ENCODE measurements at places on chromosomes 3 and 15.

GRCh38 chr3:80643421-80643820 is 875.6 kb upstream of the ROBO1 start:
- no peak overlapping the region for H3K4me3 ChIP-seq
- H3K36me3 ChIP-seq: no peaks in the 10 kb centered on the region
- no peaks in the 10 kb centered on the region for H3K27me3 ChIP-seq
- H3K4me1 ChIP-seq: no peaks in the 10 kb centered on the region
- no peak overlapping the region for H3K27ac ChIP-seq

DNA sequence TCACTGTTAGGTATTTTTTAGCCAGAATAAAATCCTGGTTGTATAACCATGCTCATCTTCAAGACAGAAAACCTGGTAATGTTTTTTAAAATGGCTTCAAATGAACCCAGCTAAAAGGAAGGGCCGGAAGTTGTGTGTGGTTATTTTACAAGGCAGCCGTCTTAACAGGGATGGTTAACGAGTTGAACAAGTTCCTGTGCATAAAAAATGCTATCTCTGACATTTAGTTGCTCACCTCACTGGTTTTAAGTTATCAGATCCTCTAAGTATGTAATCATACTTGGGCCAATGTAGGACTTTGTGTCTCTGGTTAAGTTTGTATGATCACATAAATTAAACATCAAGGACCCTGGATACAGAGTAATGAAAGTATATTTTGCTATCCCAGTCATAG is 2.1 kb downstream of the ATP11B start:
- H3K27me3 ChIP-seq: peaks cover 7% of the 10 kb centered on the region
- no peak overlapping the region for H3K27ac ChIP-seq
- H3K36me3 ChIP-seq: peaks cover 4% of the 10 kb centered on the region
- H3K4me3 ChIP-seq: peak overlapping the region; percentile 94

- peak; percentile 79 for DNase-seq
- H3K36me3 ChIP-seq: peaks cover under 1% of the 10 kb centered on the region
- H3K4me1 ChIP-seq: peaks cover 19% of the 10 kb centered on the region
- H3K4me3 ChIP-seq: peak within 1 kb of the TSS; percentile 91
- H3K27me3 ChIP-seq: peaks cover 43% of the 10 kb centered on the region
Observed at GRCh38 chr3:45841757-45842491, at the start of gene LZTFL1. Gene LZTFL1 (minus strand): TSS chr3:45842119. CDS start chr3:45841991, 128 bp downstream.

DNA sequence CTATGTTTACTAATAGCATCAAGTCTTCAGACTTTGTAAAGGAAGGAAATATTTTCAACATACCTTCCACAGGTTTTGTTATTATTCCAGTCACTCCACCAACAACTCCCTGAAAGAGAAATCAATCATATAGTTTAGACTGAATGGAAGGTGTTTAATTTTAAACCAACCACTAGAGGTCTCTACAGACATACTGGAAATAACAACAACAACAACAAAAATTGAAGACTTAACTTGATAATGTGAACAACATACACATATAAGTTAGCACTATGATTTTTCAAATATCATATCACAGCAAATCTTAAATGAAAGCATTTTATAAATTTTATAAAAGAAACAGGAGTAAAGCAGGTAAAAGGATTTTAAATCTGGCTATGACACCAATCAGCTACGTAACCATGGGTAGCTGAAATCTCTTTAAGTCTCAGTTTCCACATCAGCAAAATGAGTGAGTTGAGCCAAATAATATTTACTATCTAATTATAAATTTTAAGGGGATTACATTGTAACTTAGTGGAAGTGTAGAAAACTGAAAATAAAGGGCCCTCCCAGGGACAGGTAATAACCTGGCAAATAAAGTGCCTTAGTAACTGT is 188.2 kb downstream of the VPS13C start:
- no peaks in the 10 kb centered on the region for H3K27me3 ChIP-seq
- peaks cover 14% of the 10 kb centered on the region for H3K36me3 ChIP-seq
- H3K27ac ChIP-seq: no peak overlapping the region
- no peak for DNase-seq
- no peaks in the 10 kb centered on the region for H3K4me1 ChIP-seq
- H3K4me3 ChIP-seq: no peak overlapping the region

DNA sequence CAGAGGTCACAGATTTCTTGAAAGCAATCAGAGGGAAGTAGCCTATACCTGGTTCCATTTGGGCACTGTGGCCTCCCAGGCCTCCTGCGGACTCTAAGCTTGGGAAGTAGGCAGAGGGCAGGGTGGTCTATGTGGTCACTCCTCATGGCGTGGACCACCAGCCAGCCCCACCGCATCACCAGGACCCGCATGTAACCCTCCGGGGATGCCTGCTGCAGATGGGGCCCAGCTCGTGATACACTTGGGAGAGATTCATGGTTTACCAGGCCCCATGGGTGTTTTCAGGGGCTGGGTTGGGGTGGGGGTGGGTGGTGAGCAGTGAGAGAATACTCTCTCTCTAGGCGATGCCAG is 123.7 kb downstream of the ASB7 start:
- no peak for DNase-seq
- no peak overlapping the region for H3K4me3 ChIP-seq
- H3K4me1 ChIP-seq: peaks cover 35% of the 10 kb centered on the region
- peaks cover 15% of the 10 kb centered on the region for H3K27me3 ChIP-seq
- no peaks in the 10 kb centered on the region for H3K36me3 ChIP-seq
- H3K27ac ChIP-seq: no peak overlapping the region
